ENCODE measurements at places on chromosomes 11 and 22.

GRCh38 chr11:33775832-33776470, 1.6 kb upstream of the FBXO3 start:
- DNase-seq = no peak
- no peaks in the 10 kb centered on the region for H3K36me3 ChIP-seq
- H3K4me1 ChIP-seq = peaks cover 27% of the 10 kb centered on the region
- peaks cover 27% of the 10 kb centered on the region for H3K27me3 ChIP-seq

GRCh38 chr22:42910221-42910942, 53.3 kb upstream of the ARFGAP3 start:
- DNase-seq = no peak
- H3K4me1 ChIP-seq = peaks cover 21% of the 10 kb centered on the region
- H3K27ac ChIP-seq = no peak overlapping the region
- no peak overlapping the region for H3K4me3 ChIP-seq
- H3K36me3 ChIP-seq = peaks cover 4% of the 10 kb centered on the region

DNA sequence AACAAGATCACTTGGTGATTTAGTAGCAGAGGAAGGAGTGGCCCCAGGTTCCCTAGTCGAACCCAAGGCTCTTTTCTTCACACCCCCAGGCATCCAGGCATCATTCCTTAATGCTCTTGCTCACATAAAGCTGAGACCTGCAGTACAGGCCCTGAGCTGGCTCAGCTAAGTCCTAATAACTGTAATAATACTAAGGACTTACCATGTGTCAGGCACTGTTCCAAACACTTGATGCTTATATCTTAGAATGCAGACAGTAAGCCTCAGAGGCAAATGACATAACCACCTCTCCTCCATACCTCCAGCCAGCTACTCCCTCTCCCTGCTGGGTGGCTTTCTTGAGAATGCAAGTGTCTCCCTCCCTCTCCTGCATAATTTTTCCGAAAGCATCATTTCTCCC, 33.2 kb downstream of the ANKK1 start:
- H3K27ac ChIP-seq = no peak overlapping the region
- no peaks in the 10 kb centered on the region for H3K4me1 ChIP-seq
- H3K4me3 ChIP-seq = no peak overlapping the region
- H3K36me3 ChIP-seq = no peaks in the 10 kb centered on the region
- H3K27me3 ChIP-seq = no peaks in the 10 kb centered on the region
- no peak for DNase-seq

- H3K4me3 ChIP-seq = no peak overlapping the region
- no peak overlapping the region for H3K27ac ChIP-seq
- no peaks in the 10 kb centered on the region for H3K36me3 ChIP-seq
- no peaks in the 10 kb centered on the region for H3K27me3 ChIP-seq
- DNase-seq = no peak
These were observed 105.0 kb downstream of the TSPAN18 start for GRCh38 chr11:44831605-44832394.

GRCh38 chr11:109421981-109422869, at the start of gene C11orf87:
C11orf87 (plus strand) TSS chr11:109422190; CDS start chr11:109423634, 1,444 bp downstream.
- no peak for DNase-seq
- H3K4me1 ChIP-seq = peaks cover 29% of the 10 kb centered on the region
- no peak within 1 kb of the TSS for H3K27ac ChIP-seq

- H3K27me3 ChIP-seq = no peaks in the 10 kb centered on the region
- no peak for DNase-seq
- peak overlapping the region; percentile 84 for H3K27ac ChIP-seq
- no peaks in the 10 kb centered on the region for H3K36me3 ChIP-seq
- peaks cover 28% of the 10 kb centered on the region for H3K4me1 ChIP-seq
These were observed 78.3 kb upstream of the AKIP1 start for GRCh38 chr11:8832571-8833260.

GRCh38 chr22:23763579-23763945, 772 bp downstream of the C22orf15 start:
- H3K27me3 ChIP-seq = no peaks in the 10 kb centered on the region
- no peak overlapping the region for H3K27ac ChIP-seq
- no peaks in the 10 kb centered on the region for H3K36me3 ChIP-seq

DNA sequence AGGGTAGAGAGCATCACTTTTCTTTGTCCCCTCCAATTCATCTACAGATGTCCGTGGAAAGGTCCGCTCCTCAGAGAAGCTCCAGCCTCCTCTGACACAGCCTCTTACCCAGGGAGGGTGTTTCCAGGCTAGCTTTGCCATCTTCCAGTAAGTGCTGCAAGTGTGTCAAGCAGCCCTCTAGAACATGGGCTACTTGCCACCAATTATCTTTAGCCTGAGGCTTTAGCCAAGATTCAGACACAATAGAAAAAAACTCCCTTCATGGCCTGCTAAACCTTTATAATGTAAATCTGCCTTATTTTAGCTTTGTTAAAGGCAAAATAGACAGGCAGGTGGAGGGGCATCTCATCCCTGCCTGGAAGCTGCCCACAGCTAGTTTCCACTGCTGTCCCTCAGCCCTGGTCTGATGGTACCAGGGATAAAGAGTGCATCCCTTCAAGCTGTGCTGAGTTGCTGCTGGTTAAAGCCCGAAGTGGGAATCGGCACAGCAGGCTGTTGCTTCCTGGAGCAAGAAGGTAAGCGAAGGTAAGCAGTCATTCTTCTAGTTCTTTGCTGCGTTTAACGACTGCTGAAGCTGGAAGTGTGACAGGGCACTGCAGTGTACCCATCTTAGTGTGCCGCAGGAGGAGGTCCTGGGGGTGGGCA, 190.1 kb upstream of the E2F8 start:
- H3K4me1 ChIP-seq = no peaks in the 10 kb centered on the region
- H3K4me3 ChIP-seq = no peak overlapping the region
- DNase-seq = no peak
- no peaks in the 10 kb centered on the region for H3K36me3 ChIP-seq

GRCh38 chr11:83162377-83162776, 5.4 kb downstream of the PCF11 start:
- no peaks in the 10 kb centered on the region for H3K27me3 ChIP-seq
- H3K27ac ChIP-seq = peak overlapping the region; percentile 0
- DNase-seq = no peak
- peak overlapping the region; percentile 4 for H3K4me3 ChIP-seq

- DNase-seq = no peak
- no peaks in the 10 kb centered on the region for H3K36me3 ChIP-seq
- no peak overlapping the region for H3K4me3 ChIP-seq
- no peak overlapping the region for H3K27ac ChIP-seq
These were observed 65.4 kb upstream of the CHRM4 start for GRCh38 chr11:46457021-46457420.

GRCh38 chr22:22810471-22810870, 77.1 kb upstream of the IGLL5 start:
- H3K4me3 ChIP-seq = no peak overlapping the region
- H3K4me1 ChIP-seq = no peaks in the 10 kb centered on the region
- H3K27me3 ChIP-seq = no peaks in the 10 kb centered on the region
- no peak overlapping the region for H3K27ac ChIP-seq
- H3K36me3 ChIP-seq = no peaks in the 10 kb centered on the region

DNA sequence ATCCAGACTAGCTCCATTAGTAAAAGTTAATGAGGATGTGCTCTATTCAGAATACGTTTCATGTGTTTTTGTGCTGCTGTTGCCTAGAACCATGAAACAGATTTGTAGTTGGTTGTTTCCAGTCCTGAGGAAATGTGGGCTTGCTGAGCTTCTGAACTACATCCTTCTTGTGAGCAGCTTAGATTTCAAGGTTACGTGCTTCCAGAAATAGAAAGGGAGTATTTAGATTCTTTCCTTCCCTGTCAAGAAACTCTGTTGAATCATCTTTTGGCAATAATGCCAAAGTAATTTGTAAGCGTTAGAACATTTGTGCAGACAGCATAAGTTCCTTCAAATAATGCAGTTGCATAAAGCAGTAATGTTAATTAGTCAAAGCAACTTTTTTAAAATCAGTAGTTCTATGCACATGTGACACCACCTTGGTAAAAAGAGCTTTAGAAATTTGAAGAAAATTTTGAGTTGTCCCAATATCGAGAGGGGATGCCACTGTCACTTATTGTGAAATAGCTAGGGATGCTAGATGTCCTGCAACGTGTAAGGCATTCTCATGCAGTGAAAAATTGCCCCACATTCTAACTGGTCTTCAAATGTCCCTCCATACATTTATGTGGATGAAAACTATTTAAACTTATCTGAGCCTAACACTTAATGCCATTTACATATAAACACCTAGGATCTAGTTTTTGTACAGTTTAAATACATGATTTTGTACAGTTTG, 169.6 kb downstream of the ETS1 start:
- no peak overlapping the region for H3K27ac ChIP-seq
- no peak for DNase-seq
- no peaks in the 10 kb centered on the region for H3K4me1 ChIP-seq
- H3K4me3 ChIP-seq = no peak overlapping the region
- H3K27me3 ChIP-seq = no peaks in the 10 kb centered on the region

GRCh38 chr11:5665746-5666401, 19.0 kb downstream of the TRIM5 start:
- peaks cover 92% of the 10 kb centered on the region for H3K36me3 ChIP-seq
- H3K27me3 ChIP-seq = no peaks in the 10 kb centered on the region
- H3K4me3 ChIP-seq = no peak overlapping the region
- H3K4me1 ChIP-seq = no peaks in the 10 kb centered on the region
- DNase-seq = no peak
- no peak overlapping the region for H3K27ac ChIP-seq

DNA sequence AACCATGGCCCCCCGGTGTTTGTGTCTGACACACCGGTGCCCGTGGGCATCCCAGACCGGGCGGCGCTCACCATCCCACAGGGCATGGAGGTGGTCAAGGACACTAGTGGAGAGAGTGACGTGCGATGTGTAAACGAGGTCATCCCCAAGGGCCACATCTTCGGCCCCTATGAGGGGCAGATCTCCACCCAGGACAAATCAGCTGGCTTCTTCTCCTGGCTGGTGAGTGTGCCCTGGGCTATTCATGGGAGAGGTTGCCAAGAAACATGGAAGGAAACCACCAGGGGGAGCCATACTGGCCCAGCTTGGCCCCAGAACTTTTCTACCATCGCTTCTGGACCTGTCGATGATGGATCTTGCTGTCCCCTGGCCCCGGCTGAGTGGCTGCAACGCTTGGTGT, 36.5 kb downstream of the PRDM11 start:
- DNase-seq = no peak
- H3K27ac ChIP-seq = peak overlapping the region; percentile 91
- H3K36me3 ChIP-seq = no peaks in the 10 kb centered on the region
- H3K4me1 ChIP-seq = peaks cover 11% of the 10 kb centered on the region
- H3K27me3 ChIP-seq = no peaks in the 10 kb centered on the region

DNA sequence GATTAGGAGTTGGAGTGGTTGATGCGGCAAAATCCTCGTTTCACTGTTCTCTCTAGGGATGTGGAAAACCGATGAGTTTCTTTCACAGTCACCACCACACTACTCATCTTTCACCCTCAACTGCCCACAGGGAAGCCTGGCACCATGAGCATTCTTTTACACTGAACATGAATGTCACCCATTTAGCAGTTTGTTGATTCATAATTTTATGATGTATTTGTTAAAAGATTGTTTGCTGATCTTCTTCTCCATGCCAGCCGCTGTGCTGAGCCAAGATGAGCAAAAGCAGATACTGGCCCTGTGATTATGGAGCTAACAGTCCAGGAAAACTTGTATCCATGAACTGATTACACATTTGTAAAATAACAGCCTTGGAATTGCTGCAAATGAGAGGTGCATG, 3.9 kb upstream of the SCGB1D2 start:
- no peak overlapping the region for H3K27ac ChIP-seq
- H3K27me3 ChIP-seq = no peaks in the 10 kb centered on the region
- H3K4me1 ChIP-seq = no peaks in the 10 kb centered on the region
- H3K36me3 ChIP-seq = no peaks in the 10 kb centered on the region
- no peak for DNase-seq
- no peak overlapping the region for H3K4me3 ChIP-seq

DNA sequence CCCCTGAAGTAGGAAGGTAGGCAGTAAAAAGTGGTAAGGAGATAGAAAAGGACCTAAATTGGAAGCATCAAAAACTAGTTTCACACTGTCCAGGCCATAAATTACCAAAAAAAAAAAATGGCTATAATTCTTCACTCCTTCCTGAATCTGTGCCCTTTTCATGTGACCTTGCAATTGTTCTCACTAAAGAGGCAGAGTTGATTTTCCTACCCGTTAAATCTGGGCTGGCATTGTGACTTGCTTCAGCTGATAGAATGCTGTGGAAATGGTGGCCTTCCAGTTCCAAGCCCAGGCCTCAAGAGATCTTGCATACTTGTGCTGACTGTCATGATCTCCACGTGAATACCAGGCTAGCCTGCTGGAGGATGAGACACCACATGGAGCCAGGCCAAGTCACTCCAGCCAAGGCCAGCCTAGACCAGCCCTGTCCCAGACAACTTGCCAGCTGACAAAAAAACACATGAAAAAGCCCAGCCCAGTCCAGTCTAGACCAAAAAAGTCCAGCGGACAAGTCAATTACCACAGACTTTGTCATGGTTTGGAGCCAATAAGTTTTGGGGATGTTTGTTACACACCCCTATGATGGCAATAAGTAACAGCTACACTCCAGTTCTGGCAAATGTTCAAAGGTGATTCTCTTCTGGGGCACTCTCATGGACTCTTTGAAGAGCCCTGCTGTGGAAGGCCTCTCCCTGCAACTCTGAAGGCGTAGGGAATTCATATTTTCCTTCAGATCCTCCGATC, 51.4 kb upstream of the NUP50 start:
- H3K36me3 ChIP-seq = no peaks in the 10 kb centered on the region
- no peak overlapping the region for H3K4me3 ChIP-seq
- H3K27me3 ChIP-seq = no peaks in the 10 kb centered on the region
- no peak overlapping the region for H3K27ac ChIP-seq
- H3K4me1 ChIP-seq = no peaks in the 10 kb centered on the region

All from esophagus squamous epithelium (tissue), 5 donors.